ENCODE measurements at places on chromosomes 6 and 20. TPM values are rescaled to one million over a fixed set of nuclear protein-coding genes. Genes with fewer than 3 reads are reported as not detected.

Gene SPATS1
- not detected for total RNA-seq

Gene TMEM200A
- total RNA-seq = 1.0 TPM

Gene SLC17A2
- not detected for total RNA-seq

Gene SCGN
- total RNA-seq = 1.7 TPM

Gene KIF25
- total RNA-seq = 0.17 TPM

Gene SLC52A3
- 2.2 TPM for total RNA-seq

Gene BCKDHB
- total RNA-seq = 26.2 TPM

Gene CD93
- 80.7 TPM for total RNA-seq

Gene ANKRD6
- total RNA-seq = 18.9 TPM

Gene MYLK4
- total RNA-seq = 0.45 TPM

Gene MATN4
- total RNA-seq = 0.17 TPM

Gene HELZ2
- 35.5 TPM for total RNA-seq

Gene PDYN
- total RNA-seq = not detected

Gene FRK
- total RNA-seq = 0.42 TPM

Gene IL20RA
- 5.0 TPM for total RNA-seq

Gene SLC35B2
- total RNA-seq = 29.3 TPM

Gene GTSF1L
- total RNA-seq = not detected

Gene SIRPB2
- 5.8 TPM for total RNA-seq

Gene PAX1
- total RNA-seq = not detected

Gene MYCT1
- total RNA-seq = 7.5 TPM

Gene HEY2
- total RNA-seq = 3.1 TPM

Gene PACSIN1
- 1.3 TPM for total RNA-seq

Gene TCP11
- total RNA-seq = 0.83 TPM

Gene GPR6
- 0.52 TPM for total RNA-seq

Gene GHRH
- not detected for total RNA-seq

Gene OR2H2
- total RNA-seq = not detected

Gene DLK2
- not detected for total RNA-seq

Gene SNAP25
- total RNA-seq = 2.9 TPM

Gene RALGAPA2
- total RNA-seq = 22.7 TPM

Data from esophagus muscularis mucosa (tissue), 4 donors.